CD4-positive, CD25-positive, alpha-beta regulatory T cell (primary cell): ENCODE measurements at places on chromosomes 1 and 21. TPM values are rescaled to one million over a fixed set of nuclear protein-coding genes. Genes with fewer than 3 reads are reported as not detected.

The LCE1E gene
- not detected for total RNA-seq

GRCh38 chr1:18800258-18800657 lies 59.2 kb downstream of the TAS1R2 start:
- no peaks in the 10 kb centered on the region for H3K4me1 ChIP-seq
- no peaks in the 10 kb centered on the region for H3K27me3 ChIP-seq
- H3K27ac ChIP-seq, result no peak overlapping the region
- no peak overlapping the region for H3K4me3 ChIP-seq

DNA sequence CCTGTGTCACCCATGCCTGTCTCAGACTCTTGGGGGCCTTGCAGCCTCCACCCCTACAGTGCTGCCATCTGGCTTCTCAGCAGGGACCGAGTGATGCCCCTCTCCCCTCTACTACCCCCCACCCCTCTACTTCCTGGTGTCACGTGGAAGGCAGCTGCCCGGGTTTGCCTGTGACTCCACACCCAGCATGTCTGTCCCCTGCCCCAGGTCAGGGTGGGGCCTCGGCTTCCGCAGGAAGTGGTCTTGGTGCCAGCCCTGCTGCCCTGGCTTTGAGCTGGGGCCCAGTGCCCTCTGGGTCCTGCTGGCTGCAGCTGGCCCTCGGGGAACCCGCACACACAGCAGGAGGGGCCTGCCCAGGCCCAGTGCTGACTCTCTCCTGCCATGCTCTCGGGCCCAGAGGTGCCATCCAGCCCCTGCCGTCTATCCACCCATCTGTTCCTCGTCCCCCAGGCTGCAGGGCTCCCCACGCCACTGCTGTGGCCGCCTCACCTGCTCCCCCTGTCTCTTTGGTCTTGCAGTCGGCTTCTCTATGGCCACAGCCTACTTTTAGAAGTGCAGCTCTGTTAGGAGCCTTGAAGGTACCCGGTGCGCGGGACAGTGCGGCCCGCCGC lies 24.0 kb downstream of the PLCH2 start:
- no peak overlapping the region for H3K4me3 ChIP-seq
- peaks cover 40% of the 10 kb centered on the region for H3K4me1 ChIP-seq
- H3K27me3 ChIP-seq, result no peaks in the 10 kb centered on the region
- H3K27ac ChIP-seq, result no peak overlapping the region
- DNase-seq, result no peak
- no peaks in the 10 kb centered on the region for H3K36me3 ChIP-seq

- H3K27me3 ChIP-seq, result no peaks in the 10 kb centered on the region
- H3K27ac ChIP-seq, result no peak overlapping the region
- no peaks in the 10 kb centered on the region for H3K36me3 ChIP-seq
- no peak for DNase-seq
- H3K4me1 ChIP-seq, result no peaks in the 10 kb centered on the region
- H3K4me3 ChIP-seq, result no peak overlapping the region
Observed at GRCh38 chr1:87472716-87473115, 144.0 kb downstream of the LMO4 start.

The CREG1 gene
- total RNA-seq, result 6.7 TPM

The LCE2C gene
- not detected for total RNA-seq

The IL12RB2 gene
- 43.5 TPM for total RNA-seq
